H9 (cell line): ENCODE measurements at places on chromosomes 5 and 9. TPM values are rescaled to one million over a fixed set of nuclear protein-coding genes. Genes with fewer than 3 reads are reported as not detected.

- no peak for DNase-seq
Measured at GRCh38 chr5:24222876-24223275, 421.9 kb downstream of the CDH10 start.

- no peak for DNase-seq
Measured at GRCh38 chr9:18632632-18633403, 158.9 kb downstream of the ADAMTSL1 start.

DNA sequence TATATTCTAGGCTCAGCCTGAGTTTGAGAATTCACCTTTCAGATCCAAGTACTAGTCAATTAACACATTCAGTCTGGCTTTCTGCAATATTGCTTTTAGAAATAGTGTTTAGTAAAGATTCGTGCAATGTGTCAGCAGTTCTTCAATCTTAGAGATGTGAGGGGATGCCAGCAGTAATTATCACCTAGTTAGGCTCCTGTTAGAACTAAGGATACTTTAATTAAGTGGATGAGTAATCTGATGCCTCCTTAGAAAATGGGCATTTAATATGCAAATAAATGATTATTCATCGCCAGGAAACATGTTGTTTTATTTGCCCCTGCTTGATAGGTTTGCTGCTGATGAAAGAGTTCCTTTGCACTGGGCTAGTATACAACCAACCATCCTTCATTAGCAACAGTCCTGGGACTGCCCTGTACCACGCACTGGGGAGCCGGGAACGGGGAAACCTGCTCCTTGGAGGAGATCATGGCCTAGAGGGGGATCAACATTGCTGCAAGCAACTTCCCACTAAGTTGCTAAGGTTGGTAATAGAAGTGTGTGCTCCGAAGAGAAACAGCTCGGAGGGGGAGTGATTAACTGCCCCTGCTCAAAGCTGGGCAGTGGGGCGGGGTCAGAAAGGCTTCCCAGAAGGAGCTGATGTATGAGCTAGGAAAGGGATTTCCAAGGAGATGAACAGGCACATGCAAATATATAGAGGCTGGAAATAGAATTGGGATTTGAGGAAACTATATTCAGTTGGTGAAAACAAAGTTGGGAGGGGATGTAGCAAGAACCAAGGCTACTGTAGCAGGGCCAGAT lies 231.8 kb downstream of the DRD1 start:
- DNase-seq, result no peak

The CCDC187 gene
- 0.07 and 0.09 TPM in 2 replicates for total RNA-seq

The NUDT12 gene
- 10.2 and 11.3 TPM in 2 replicates for total RNA-seq

DNA sequence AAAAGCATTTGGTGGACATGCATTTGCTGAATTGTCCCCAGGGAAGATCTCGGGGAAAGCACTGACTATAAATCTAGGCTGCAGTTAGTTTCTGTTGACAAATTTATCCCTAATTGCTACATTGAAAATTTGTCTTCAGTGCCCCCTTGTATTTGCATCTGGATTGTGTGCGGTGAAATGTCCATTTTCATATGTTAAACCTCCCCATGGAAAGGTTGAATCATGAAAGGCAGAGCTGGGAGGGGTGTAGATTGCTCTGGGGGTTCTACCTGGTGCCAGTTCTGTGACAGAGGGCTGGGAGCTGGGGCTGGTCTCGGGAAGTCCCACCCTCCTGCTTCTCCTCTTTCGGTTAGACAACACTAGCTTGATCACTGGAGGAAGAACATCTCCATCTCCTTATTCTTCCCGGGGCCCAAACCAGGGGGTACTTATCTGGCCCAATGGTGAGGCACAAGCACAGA lies 101.9 kb downstream of the GADD45G start:
- DNase-seq, result no peak

The ARL15 gene
- total RNA-seq, result 13.0 and 14.1 TPM in 2 replicates

DNA sequence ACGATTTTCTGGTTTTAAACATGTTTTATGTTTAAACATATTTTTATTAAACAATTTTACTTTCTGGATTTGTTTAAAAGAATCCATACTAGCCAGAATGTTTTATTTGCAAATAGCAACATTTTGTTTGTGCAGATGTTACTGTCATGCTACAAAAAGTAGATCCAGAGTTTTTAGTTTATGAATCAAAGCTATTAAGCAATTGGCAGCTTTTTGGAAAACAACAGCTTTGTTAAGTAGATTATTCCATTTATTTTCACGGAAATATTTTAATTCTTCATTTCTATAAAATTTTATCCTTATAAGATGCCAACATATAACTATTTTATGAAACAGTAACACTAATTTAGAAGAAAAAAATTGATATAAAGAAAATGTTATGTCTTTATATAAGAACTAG lies 60.9 kb downstream of the DROSHA start:
- no peak for DNase-seq

The DHFR gene
- total RNA-seq, result 70.6 and 72.2 TPM in 2 replicates

- no peak for DNase-seq
Measured at GRCh38 chr5:177003649-177004048, 2.9 kb downstream of the UIMC1 start.

- DNase-seq, result no peak
Measured at GRCh38 chr9:136437839-136438547, 1.7 kb downstream of the INPP5E start.

DNA sequence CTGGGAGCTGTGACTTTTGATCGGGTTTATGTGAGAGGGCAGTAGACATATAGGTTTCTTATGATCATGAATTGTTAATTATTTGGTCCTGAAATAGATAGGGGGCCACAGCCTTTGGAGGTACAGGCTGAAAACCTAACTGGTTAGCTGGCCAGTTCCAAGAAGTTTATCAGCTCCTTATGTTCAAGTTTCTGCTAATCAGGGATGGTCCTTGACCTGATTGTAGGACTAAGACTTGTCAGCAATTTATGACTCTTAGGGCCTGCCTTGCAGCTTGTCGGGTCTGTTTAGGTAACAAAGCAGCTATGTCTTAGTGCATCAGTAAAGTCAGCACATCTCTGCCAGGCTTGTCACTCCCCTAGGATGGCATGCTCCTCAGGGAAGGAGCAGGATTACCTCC lies 151.8 kb upstream of the RUSC2 start:
- no peak for DNase-seq

DNA sequence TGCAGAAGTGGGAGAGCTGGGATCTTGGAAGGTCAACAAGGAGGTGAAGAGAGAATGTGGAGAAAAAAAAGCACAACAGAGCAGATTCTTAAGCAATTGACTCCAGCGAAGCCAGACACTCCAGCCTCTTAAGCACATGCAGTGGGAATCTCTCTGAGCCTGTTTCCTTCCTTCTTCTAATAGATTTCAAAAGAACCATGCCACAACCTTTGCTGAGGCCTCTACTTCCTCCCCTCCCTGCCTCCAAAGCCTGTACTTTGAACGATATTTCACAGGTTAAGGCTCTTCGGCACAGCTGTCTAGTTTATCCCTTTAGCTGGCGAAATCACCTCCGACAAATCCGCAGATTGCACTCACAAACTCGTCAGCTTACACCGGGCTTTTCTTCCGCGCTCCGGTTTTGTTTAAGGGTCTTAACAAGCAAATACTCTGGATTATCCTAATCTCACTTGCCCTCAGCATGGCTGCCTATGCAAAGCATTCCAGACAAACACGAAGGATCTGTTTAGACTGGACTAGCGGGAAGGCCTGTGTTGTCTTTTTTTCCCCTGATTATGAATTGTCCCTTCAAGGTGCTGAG lies 211.6 kb upstream of the PANK3 start:
- no peak for DNase-seq

GRCh38 chr5:120512068-120512467 lies 48.0 kb downstream of the PRR16 start:
- DNase-seq, result peak; percentile 38

- DNase-seq, result no peak
Measured at GRCh38 chr9:4615251-4615650, 46.8 kb upstream of the PLPP6 start.

DNA sequence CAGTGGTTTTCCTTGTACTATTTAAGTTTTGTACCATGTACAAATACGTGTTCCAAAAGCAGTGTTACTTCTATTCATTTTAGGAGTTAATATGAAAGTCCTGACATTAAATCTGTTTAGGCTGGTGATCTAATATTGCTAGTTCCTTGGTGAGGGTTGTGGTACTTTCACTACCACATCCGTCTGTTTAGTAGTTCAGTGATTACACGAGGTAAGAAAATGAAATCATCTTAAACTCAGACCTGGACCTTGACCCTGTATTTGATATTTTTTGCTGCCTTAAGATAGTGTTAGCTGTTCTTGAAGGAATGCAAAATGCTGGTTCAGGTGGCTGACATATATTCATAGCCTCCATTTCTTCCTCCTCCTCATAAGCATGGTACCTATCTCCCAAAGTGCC lies 50.3 kb downstream of the MTAP start:
- DNase-seq, result no peak

DNA sequence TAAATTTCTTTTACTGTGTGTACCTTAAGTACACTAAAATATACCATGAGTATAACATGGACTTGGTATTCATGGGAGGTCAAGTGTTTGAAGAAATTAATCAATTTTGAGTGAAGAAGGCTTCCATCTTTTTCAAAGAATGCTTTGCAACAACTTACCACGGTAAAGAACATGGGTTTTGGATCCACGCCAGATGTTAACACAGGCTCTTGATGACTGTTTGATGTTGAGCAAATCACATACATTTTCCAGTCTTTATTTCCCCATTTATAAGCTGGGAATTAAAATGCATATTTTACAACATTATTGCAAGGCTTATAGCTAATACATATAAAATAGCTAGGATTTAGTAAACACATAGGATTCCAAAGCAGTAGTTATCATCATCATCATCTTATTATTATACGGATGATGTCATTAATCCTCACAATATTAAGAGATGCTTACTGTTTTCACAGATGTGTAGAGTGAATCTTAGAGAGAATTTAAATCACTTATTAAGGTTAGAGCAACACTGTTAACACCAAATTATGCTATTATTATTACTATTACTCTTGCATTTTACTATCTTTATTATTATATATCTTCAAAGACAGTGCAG lies 362.0 kb downstream of the PRELID2 start:
- DNase-seq, result no peak

DNA sequence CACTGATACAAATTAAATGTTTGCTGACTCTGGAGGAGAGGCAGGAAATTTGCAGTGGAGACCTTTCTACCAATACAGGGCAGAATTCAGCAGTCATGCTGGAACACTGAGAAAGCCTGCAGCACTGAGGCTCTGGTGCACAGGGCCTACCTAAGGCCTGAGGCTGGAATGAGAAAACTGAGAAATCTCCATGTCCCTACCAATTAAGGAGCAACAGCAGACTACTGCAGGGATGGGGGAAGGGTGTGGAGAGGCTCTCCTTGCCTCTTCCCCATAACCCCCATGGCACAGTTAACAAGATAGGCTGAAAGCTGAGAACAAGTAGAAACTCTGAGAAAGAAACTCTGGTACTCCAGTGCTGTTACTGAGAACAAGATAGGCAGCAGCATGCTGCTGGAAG lies 10.5 kb downstream of the FBXO4 start:
- DNase-seq, result no peak

GRCh38 chr5:124060413-124061067 lies 548.6 kb downstream of the CSNK1G3 start:
- no peak for DNase-seq
